ENCODE measurements at places on chromosomes 4 and X. TPM values are rescaled to one million over a fixed set of nuclear protein-coding genes. Genes with fewer than 3 reads are reported as not detected.

DNA sequence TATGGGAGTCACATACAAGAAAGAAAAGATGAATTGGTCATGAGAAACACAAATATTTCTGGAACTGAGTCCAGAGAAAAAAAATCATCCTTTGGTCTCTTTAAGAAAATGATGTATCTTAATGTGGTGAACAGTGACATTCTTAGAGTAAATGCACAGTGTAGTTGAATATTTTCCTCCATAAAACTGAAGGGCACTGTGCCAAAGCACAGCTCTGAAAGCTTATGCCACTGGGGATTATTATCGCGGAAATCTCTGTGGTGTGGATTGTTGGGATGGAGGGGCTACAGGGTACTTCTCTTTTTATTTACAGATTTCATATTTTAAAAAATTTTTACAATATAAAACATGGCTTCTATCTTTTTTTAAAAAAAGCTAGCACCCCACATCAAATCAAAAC lies 908.1 kb downstream of the CCSER1 start:
- H3K27me3 ChIP-seq = no peaks in the 10 kb centered on the region
- no peaks in the 10 kb centered on the region for H3K4me1 ChIP-seq
- H3K36me3 ChIP-seq = no peaks in the 10 kb centered on the region
- H3K27ac ChIP-seq = no peak overlapping the region
- H3K4me3 ChIP-seq = no peak overlapping the region

- no peaks in the 10 kb centered on the region for H3K36me3 ChIP-seq
- H3K4me3 ChIP-seq = no peak overlapping the region
- peaks cover 2% of the 10 kb centered on the region for H3K27me3 ChIP-seq
- no peak for DNase-seq
- no peak overlapping the region for H3K27ac ChIP-seq
- no peaks in the 10 kb centered on the region for H3K4me1 ChIP-seq
These were observed 10.8 kb upstream of the SNCA start for GRCh38 chr4:89847571-89848325.

DNA sequence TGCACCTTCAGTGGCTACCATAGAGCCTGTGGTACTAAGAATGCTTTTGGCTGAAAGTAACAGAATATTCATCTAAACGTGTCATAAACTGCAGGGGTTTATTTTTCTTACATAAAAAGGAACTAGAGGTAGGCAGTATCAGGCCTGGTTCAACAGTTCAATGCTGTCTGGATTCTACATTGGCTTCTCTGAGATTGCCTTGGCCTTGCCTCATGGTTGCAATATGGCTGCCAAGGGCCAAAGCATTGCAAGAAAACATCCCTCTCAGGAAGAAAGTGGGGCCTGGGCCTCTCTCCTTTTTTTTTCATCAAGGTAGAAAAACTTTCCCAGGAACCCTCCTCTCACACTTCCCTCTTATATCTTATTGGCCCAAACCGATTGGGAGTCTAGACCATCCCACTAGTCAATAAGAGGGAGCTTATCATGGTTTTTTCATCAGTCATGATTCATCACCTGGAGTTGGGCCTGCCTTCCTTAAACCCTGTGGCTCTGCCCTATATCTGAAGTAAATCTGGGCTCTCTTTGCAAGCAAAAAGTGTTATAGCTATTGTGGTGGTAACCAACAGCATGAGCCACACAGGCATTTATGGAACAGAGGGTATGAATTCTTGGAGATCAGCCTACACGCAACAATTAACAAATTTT lies 1.8 kb upstream of the DOCK11 start:
- H3K4me1 ChIP-seq = peaks cover 18% of the 10 kb centered on the region
- H3K36me3 ChIP-seq = peaks cover 6% of the 10 kb centered on the region
- H3K27me3 ChIP-seq = no peaks in the 10 kb centered on the region
- H3K27ac ChIP-seq = peak overlapping the region; percentile 94
- H3K4me3 ChIP-seq = no peak overlapping the region

DNA sequence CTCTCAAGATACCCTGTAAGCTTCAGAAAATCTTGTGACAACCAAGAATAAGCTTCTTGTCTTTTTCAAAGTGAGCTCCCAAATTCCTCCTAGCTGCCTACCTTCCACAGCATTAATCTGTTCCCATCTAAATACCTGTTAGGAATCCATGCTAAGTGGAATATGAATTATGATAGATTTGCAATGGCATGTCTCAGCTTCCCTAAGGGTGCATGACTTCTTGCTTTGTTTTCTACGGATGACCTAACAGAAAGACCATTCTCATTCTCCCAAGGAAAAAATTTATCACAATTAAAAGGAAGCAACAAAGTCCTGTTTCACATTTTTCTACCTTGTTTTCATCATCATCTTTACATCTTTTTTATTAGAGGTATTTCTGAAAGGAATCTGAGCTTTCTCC lies 532.7 kb downstream of the GRXCR1 start:
- no peaks in the 10 kb centered on the region for H3K27me3 ChIP-seq
- no peak for DNase-seq
- H3K27ac ChIP-seq = no peak overlapping the region
- H3K4me1 ChIP-seq = no peaks in the 10 kb centered on the region

- H3K4me1 ChIP-seq = no peaks in the 10 kb centered on the region
- H3K27me3 ChIP-seq = no peaks in the 10 kb centered on the region
- H3K27ac ChIP-seq = no peak overlapping the region
- H3K36me3 ChIP-seq = no peaks in the 10 kb centered on the region
- H3K4me3 ChIP-seq = no peak overlapping the region
- no peak for DNase-seq
These were observed 495.3 kb downstream of the UBE2NL start for GRCh38 chrX:144379156-144379555.

- no peak overlapping the region for H3K4me3 ChIP-seq
- peaks cover 9% of the 10 kb centered on the region for H3K4me1 ChIP-seq
- no peak overlapping the region for H3K27ac ChIP-seq
- peaks cover 17% of the 10 kb centered on the region for H3K27me3 ChIP-seq
These were observed 215.8 kb upstream of the LEF1 start for GRCh38 chr4:108384544-108384943.

DNA sequence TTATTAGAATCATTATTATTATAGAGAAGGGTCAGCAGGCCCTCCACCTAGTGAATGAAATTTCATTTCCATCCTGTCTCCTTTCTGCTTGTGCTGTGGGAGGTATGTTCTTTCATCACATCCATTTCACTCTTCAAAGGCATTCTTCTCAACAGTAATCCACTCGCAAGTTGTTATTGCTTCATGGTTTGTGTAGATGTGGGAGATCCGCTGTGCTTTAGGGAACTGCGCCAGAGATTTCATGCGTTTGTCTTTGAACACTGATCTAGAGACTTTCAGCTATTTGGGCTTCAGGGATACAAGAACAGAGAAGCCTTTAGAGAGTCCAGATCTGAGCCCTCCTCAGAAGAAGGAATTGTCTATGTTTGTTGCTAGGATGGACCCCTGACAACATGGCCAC lies 53.5 kb upstream of the PUDP start:
- H3K27me3 ChIP-seq = no peaks in the 10 kb centered on the region
- DNase-seq = no peak
- H3K27ac ChIP-seq = no peak overlapping the region
- H3K36me3 ChIP-seq = peaks cover 3% of the 10 kb centered on the region
- H3K4me3 ChIP-seq = no peak overlapping the region
- H3K4me1 ChIP-seq = peaks cover 21% of the 10 kb centered on the region

DNA sequence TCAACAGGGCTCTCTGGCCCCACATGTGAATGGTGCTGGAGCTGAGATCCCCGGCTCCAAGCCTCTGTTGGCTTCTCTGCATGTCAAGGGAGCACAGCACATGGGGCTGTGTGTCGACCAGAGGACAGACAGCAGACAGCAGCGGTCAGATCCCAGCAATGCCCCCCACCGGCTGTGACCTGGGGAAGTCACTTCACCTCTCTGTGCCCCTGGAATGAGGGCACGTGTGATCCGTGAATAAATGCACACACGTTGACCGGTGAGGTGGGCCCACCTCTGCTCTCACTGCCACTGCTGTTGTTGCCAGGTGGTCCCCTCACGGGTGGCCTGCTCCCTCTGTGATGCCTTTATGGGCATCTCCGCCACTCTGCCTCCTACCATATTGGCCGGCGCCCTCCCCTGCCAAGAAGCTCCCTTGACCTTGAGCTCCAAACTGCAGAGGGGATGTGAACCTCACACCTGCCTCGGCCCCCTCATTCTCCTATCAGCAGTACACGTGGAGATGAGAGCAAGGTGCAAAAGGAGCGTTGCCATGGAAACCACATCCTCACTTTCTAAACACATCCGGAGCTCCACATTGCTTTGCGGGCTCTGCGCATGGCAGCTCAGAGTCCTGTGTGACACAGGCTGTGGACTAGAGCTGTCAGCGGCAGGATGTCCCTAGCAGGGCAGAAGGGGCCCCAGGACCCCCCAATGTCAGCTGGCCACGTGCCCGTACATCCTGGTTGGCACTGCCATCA lies 75.4 kb downstream of the ABLIM2 start:
- H3K27ac ChIP-seq = no peak overlapping the region
- no peak overlapping the region for H3K4me3 ChIP-seq
- H3K36me3 ChIP-seq = no peaks in the 10 kb centered on the region
- H3K4me1 ChIP-seq = no peaks in the 10 kb centered on the region

DNA sequence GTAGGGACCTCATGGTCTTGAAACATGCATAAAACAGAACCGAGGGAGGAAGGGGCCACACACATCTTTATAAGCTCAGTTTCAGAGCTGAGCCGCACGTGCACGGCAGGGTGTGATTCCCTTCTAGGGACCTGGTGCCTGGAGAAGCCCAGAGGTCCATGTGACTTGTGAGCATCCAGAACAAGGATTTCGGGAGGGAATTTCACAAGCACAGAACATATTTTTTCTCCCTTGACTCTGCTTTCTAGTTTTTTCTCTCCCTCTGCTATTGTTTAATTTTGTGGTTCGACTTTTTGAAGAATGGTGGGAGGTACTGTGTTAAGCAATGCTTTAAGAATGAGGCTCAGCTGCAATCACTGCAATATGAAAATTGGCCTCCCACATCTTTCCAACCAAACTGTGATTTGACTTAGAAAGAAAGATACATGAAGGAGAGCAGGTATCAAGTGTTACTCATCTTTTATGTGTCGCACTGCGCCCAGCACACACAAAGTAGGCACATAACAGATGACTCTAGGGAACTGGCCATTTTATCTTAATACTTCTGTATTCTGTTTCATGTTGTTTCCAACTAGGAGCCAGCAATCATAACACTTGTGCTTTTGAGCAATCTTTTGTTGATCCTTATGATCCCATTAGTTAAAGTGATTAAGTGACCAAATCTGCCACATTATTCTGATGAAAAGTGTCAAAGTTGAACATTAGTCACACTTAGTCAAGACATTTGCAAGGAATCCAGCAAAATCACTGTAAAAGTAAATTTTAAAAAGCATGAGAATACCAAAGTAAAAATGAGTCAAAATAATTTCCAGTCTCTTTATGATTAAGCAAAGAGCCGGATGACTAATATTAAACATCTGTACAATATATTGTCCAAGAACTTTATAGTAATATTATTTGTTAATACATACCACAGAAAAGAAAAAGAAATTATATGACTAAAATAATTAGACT lies 86.4 kb downstream of the SHISA3 start:
- H3K4me3 ChIP-seq = no peak overlapping the region
- H3K27me3 ChIP-seq = no peaks in the 10 kb centered on the region
- no peak overlapping the region for H3K27ac ChIP-seq
- peaks cover 58% of the 10 kb centered on the region for H3K36me3 ChIP-seq
- peaks cover 6% of the 10 kb centered on the region for H3K4me1 ChIP-seq
- DNase-seq = no peak

DNA sequence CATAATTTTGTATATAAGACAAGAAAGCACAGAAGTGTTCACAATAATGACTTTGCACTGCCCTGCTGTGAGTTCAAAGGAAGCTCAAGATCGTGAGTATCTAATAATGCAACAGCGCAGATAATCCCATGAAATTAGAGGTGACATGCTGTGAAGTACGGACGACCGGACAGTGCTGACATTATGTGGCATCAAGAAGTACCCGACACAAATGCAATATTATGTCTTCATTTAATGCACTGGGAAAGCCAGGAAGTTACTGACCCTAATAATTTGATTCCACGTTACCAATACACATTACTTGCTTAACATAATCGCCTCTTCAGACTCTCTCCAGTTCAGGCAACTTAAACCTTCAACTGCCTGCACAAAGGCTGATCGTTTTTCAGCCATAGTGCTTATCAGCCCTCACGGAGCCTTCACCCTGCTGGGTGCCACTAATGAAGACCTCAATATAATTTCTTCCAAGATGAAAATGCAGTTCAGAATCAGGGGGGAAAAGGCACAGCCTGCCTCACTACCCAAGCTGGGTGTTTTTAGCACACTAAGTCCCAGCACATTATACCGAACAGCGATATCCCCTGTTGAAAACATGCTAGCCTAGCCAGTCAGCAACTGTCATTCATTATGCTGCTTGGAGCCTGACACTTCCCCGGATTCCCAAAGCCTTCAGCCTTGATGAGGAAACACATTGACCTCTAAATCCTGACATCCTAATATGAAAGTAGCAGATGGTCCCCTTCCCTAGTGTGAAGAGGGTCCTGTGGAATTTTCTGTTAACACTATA lies 56.1 kb downstream of the SLC7A11 start:
- no peaks in the 10 kb centered on the region for H3K36me3 ChIP-seq
- no peak overlapping the region for H3K27ac ChIP-seq
- no peak for DNase-seq
- no peak overlapping the region for H3K4me3 ChIP-seq
- no peaks in the 10 kb centered on the region for H3K27me3 ChIP-seq
- H3K4me1 ChIP-seq = peaks cover 20% of the 10 kb centered on the region

DNA sequence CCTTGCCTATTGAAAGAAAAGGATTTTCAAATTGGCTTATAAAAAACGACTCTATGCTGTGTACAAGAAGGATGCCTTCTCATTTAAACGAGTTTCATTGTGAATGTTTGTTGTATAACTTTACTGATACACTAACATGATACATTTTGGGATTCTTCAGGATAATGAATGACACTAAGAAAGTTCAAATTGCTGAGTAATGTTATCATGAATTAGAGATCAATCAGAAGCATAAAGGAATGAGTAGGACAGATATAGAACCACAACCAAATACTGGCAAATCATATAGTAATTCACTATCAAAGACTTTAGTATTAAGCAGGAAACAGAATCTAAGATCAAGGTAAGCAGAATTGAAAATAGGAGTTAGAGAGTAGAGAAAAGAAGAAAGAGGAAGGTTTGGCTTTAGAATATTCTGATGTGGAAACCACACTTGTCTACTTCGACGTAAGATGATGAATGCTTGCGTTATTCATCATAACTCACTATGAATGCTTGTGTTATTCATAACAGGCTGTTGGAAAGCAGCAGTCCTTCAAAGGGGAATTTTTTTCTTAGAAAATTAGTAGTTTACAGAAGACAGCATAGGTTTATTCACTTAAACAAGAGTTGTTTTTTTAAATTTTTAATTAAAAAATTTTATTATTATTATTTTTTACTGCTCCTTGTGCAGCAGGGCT lies 13.4 kb downstream of the CCDC158 start:
- DNase-seq = no peak
- no peaks in the 10 kb centered on the region for H3K36me3 ChIP-seq
- no peak overlapping the region for H3K27ac ChIP-seq

- no peak overlapping the region for H3K4me3 ChIP-seq
- no peaks in the 10 kb centered on the region for H3K27me3 ChIP-seq
- peaks cover 1% of the 10 kb centered on the region for H3K36me3 ChIP-seq
- H3K27ac ChIP-seq = no peak overlapping the region
These were observed 142.4 kb downstream of the TSPAN5 start for GRCh38 chr4:98516042-98516440.

Gene CLGN
- total RNA-seq = not detected

Gene CLTRN
- 0.24 TPM for total RNA-seq

Gene DEFB131A
- not detected for total RNA-seq

Gene GPRIN3
- 1.8 TPM for total RNA-seq

Gene RIBC1
- 0.86 TPM for total RNA-seq

Gene FAT1
- total RNA-seq = not detected

Gene NSG1
- total RNA-seq = not detected

Gene FABP2
- total RNA-seq = not detected

Gene FAM236D
- total RNA-seq = not detected

Gene HSFX3
- not detected for total RNA-seq

Gene GPR119
- not detected for total RNA-seq
